GM23338 (cell line): ENCODE measurements at places on chromosomes 3 and 15.

DNA sequence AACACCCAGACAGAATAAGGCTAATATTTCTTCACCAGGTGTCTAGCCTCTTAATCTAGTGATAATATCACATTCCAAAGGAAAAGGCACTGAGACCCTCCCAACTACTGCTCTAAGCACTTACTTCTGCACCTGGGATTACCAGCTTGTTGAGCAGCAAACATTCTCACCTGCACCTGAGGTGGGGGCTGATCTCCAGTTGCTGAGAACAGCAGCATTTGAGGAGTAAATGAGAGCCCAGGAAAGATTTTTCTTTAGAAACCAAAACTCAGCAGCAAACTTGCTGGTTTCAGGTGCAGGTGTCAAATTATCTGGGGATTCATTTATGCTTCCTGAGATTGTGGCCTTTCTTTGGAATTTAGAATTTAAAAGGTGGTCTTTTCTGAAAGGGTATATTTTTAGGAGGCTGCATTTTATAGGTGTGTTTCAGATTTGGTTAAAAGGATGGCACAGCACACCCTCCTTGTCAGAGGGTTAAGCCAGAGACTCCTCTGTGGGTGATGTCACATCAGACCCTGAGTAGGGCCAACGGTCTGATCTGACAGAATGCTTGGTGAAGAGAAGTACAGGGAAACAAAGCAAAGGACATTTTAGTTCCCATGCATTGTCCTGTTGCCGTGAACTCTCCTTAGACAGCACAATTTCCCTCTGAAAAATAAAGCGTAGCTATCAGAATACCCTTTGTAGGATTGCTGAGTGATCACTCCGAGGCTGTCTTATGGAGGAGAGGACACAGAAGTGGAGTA lies 411.0 kb upstream of the ATP11B start:
- DNase-seq = no peak

- no peak for DNase-seq
Observed at GRCh38 chr3:114221165-114221880, 16.1 kb downstream of the ZNF80 start.

DNA sequence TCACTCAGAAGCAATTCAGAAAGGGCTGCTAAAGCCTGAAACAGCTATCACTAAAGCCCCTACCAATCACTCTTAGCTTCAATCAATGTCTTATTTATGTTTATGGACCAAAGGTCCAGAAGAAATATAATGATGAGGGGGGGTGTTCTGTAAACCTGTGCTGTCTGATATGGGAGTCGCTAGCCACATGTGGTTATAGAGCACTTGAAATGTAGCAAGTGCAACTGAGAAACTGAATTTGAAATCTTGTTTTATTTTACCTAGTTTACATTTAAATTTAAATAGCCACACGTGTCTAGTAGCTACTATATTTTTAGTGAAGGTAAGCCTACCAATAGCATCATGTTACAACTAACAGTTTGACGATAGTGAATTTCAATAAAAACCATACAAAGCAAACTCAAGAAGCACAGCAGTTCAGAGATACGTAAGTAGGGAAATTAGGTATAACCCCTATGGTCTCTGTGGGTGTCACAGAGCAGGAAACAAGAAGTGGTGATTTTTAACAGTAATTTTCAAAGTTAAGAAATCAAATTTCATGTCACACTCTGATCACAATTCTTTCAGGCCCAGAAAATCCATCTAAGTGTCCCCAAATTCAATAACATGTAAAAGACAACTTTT lies 3.6 kb downstream of the POU1F1 start:
- no peak for DNase-seq

DNA sequence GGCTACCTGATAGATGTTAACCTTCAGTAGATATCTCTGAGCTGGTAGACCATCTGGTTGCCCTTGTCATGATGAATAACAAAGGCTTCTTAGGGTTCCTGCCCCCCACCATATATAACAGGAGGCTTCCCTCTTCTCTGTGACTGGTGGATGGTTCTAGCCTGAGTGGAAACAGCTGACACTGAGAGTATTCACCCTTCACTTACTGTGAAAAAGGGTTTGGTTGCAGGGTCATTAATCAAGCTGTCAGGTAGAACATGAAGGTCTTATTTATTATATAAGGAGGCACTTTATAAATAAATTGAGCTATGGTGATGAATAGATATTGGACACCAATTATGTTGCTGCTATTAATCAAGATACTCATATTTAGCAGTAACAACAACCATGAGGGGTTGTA lies 58.6 kb downstream of the CACNA2D3 start:
- DNase-seq = no peak

DNA sequence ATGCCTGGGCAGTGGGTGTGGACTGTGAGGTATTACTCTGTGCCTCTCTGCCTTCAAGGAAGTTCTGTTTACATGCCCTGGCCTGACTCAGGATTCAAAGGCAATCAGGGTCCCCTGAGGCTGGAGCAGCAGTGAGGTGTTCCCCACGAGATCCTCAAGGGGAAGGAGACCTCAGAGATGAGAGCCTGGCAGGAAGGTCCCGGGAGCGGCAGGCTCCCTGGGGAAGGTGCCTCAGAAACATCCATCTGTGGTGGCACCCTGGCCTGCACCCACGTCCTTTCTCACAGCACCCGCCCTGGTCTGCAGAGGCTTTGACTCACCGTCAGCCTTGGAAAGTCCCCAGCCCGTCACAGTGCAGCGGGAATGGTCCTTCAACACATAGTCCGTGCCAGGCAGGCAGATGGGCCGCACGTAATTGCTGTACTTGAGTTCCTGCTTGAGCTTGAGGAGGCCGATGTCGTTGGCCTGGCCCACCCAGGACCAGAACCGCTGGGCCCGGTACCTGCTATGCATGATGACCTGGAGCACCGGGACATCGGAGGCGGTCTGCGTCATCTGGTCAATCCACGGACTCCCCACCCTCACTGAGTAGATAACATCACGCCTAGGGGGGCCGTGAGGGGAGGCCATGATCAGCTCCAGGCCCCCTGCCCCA lies 3.6 kb downstream of the PRSS50 start:
- DNase-seq = no peak

DNA sequence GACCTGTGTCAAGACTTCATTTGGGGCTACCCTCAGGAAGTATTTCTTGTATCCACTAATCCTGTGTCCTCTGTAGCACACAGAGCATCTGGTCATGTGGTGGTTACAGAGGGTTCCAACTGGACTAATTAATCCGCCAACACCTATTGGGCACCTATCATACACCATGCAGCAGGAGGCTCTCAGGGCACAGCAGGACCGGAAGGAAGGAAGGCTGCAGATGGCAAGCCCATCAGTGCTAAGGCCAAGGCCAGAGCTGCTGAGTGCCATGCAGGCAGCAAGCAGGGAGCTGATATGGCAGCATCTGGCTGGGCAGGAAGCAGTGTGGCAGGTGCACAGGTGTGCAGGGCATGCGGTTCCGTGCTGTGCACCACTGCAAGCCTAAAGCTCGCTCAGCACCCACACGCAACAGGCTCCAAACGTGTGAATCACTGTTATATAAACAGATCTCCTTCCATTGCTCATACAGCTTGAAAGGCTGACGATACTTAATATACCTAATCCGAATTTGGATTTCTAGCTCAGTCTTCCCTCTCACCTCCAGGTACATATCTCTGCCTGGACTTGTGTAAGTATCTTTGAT lies 64.4 kb upstream of the SNRPA1 start:
- DNase-seq = no peak

- DNase-seq = no peak
Observed at GRCh38 chr15:95409626-95410310, 920.7 kb upstream of the NR2F2 start.

DNA sequence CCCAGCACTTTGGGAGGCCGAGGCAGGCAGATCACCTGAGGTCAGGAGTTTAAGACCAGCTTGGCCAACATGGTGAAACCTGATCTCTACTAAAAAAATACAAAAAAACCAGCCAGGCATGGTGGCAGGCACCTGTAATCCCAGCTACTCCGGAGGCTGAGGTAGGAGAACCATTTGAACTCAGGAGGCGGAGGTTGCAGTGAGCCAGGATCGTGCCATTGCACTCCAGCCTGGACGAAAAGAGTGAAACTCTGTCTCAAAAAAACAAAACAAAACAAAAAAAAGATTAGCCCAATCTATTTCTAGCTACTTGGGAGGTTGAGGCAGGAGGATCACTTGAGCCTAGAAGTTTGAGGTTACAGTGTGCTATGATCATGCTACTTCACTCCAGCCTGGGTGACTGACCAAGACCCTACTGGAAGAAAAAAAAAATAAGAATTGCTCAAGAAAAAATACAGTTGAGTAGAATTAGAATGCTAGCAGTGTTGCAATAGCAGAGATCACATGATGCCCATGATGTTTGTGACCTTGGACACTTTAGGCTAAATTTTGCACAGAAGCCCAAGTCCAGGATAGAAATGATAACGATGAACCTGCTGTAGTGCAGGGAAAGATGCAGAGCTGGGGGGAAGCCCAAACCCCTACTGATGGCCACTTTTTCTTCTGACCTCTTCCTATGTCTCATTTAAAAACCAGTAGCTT lies 162.2 kb downstream of the LPP start:
- DNase-seq = no peak

GRCh38 chr15:76976572-76977270 lies 18.2 kb upstream of the PSTPIP1 start:
- no peak for DNase-seq

GRCh38 chr15:74832826-74833225 lies 6.4 kb downstream of the CPLX3 start:
- no peak for DNase-seq

GRCh38 chr3:159030138-159030670 lies 228.3 kb downstream of the MFSD1 start:
- no peak for DNase-seq

DNA sequence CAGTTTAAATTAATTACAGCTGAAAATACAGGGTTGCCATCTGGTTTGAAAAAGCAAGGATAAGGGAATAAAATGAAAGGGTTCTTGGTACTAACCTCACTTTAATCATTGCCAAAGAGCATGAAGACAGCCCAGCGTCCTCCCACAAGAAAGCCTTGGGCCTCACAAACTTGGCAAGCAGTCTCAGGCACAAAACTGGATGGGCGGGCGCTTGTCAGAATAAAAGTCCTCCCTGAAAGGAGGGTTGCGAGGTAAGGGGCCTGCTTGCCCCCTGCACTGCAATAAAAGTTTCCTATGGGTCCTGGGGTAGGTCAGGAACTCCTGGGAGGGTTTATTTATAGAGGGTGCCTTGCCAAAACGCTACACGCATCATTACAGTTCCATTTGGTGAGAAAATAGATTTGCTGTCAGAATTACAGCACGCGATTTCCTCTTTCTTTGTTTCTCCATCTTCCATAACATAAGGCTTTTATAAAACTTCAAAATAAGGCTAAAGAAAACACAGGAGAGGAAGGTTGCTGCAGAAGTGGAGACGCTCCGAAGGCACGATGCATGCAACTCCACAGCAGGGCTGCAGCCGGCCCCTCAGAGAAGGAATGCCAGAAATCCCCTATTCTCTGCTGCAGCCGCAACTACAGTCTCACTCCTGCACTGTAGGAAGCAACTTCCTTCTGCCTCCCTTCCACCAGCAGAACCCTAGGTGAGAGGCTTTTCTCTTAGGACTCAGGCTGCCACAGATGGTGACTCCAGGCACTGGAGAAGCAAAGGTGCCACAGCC lies 61.3 kb downstream of the VGLL4 start:
- peak; percentile 82 for DNase-seq

DNA sequence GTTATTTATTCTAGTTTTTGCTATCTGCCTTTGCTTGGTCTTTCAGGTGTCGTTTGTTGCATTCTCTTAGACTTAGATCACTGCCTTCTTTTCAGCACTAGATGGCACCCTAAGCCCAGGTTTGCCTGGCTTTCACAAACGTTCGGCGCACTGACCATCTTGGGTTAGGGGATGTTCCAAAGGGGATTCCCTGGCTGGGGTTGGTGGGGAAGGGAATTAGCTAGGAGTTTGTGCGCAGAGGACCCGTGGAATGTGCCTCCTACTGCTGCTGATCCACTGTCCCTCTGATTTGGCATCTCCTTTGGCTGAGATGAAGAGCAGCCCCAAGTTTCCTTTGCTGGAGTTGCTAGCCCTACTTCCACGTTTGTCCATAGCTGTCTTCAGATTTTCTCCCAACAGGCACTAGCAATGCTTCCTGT lies 33.9 kb downstream of the PFN2 start:
- peak; percentile 94 for DNase-seq

- DNase-seq = peak; percentile 77
Observed at GRCh38 chr3:46987743-46988401, 8.4 kb downstream of the NBEAL2 start.

- DNase-seq = no peak
Observed at GRCh38 chr15:62219799-62220198, 54.7 kb upstream of the C2CD4B start.

DNA sequence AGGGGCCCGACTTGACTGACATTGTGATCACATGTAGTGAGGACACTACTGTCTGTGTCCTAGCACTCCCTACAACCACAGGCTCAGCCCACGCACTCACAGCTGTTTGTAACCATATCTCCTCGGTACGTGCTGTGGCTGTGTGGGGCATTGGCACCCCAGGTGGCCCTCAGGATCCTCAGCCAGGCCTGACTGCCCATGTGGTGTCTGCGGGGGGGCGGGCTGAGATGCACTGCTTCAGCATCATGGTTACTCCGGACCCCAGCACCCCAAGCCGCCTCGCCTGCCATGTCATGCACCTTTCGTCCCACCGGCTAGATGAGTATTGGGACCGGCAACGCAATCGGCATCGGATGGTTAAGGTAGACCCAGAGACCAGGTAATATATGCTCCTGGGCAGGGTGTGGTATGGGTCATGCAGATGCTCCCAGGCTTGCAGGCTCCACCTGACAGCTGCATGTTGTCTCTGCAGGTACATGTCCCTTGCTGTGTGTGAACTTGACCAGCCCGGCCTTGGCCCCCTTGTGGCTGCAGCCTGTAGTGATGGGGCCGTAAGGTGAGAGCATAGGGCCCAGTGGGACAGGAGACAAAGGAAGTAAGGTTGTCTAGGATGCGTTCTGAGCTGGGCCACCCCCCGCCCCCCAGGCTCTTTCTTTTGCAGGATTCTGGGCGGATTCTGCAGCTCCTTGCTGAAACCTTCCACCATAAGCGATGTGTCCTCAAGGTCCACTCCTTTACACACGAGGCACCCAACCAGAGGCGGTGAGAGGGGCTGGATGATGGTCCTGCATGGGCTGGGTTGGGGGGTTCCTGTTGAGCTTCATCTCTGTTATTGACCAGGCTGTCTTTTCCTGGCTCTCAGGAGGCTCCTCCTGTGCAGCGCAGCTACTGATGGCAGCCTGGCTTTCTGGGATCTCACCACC lies 4.4 kb downstream of the DALRD3 start:
- peak; percentile 88 for DNase-seq

DNA sequence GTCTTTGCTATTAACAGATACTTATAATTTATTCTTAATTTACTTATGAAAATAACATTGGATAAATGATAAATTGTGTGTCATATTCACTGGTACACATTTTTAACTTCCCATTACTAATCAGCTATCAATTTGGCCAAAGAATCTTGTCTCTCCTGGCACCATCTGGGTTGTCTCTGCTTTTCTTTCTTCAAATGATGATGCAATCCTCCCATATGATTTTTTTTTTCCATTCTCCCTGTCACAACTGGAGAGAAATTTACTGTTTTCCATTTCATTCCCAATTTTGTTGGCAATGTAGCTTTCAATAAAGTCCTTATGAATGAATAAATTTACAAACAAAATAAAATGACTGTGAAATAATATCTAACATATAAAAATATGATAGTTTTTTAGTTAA lies 743.7 kb upstream of the EPHA6 start:
- DNase-seq = no peak

GRCh38 chr15:68191555-68191954 lies 13.6 kb downstream of the CALML4 start:
- DNase-seq = peak; percentile 80

GRCh38 chr3:50268703-50269451 lies at the start of gene SEMA3B:
TSS of gene SEMA3B (plus strand) at chr3:50269147. CDS start at chr3:50269241, 94 bp downstream.
- no peak for DNase-seq
